ENCODE measurements at places on chromosomes 4 and X.

DNA sequence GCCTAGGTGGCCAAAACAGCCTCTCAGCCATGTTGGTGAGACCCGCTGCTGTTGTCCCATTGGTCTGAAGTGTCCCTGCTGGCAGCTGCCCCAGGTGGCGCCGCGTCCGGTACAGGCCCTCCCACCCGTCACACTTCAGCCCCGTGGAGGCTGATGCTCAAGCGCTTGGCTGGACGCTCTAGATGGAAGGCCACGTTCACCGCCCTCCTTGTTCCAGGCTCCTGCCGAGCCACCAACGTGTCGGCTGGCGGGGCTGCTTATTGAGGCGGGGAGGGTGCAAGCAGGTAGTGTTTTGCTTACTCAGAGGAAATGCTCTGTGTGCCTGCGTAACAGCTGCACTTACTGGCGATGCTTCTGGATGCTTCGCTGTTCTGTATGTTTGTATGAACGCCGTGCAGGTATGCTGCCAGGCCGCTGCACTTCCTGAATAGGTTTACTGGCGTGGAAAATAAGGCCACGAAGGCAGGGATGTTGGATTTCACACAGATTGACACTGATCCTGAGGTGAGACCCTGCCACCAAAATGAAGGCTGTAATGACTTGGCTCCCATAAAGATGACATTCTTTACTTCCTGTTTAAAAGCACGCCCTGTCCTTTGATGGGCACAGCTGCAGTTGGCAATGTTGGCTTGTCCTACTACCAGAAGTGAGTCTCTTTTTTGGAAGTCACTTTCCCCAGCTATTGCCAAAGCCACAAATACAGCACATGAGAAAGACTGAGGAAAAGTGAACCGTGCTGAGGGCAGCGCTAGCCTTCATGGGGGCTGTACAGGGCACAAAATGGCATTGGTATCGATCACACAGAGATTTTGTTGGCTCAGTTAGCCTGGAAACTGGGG is 21.0 kb upstream of the CLCN4 start:
- no peak for DNase-seq

GRCh38 chr4:94488670-94489069 is 36.9 kb downstream of the PDLIM5 start:
- DNase-seq = no peak

- no peak for DNase-seq
Observed at GRCh38 chr4:37980246-37980645, 20.0 kb downstream of the PTTG2 start.

- DNase-seq = no peak
Observed at GRCh38 chrX:22171287-22172060, 101.2 kb upstream of the CBLL2 start.

- no peak for DNase-seq
Observed at GRCh38 chrX:147736045-147736444, 175.7 kb upstream of the FMR1 start.

- DNase-seq = no peak
Observed at GRCh38 chr4:67770422-67770821, 16.2 kb upstream of the GNRHR start.

- DNase-seq = no peak
Observed at GRCh38 chrX:97797076-97797475, 913.4 kb downstream of the RPA4 start.

DNA sequence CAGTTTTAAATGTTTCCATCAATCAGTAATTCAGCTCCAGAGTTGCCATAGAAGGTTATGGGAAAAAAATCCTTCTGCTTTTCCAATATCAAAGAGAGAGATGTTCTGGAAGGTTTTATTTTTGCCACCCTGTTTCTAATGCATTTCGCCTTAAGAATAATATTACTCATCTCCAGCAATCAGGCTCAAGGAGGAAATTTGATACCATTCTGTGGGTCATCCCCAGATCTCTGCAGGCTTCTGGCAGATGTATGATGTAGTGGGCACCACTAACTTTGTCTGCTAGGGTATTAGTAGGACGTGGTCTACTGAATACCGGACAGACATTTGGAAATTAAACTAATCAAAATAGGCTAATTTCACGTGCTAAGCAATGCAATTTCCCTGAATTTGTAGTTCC is 645.4 kb upstream of the TENM3 start:
- DNase-seq = no peak
